Left ventricle myocardium inferior (tissue), 1 donor: ENCODE measurements at places on chromosomes 3 and 15. TPM values are rescaled to one million over a fixed set of nuclear protein-coding genes. Genes with fewer than 3 reads are reported as not detected.

TMCO5A gene
- not detected for total RNA-seq

COLQ gene
- 14.9 TPM for total RNA-seq

C3orf85 gene
- total RNA-seq = not detected

GCHFR gene
- total RNA-seq = 7.1 TPM

CPN2 gene
- 2.4 TPM for total RNA-seq

ZNF80 gene
- not detected for total RNA-seq

IL16 gene
- 3.8 TPM for total RNA-seq

VGLL3 gene
- 4.0 TPM for total RNA-seq

MIX23 gene
- 32.7 TPM for total RNA-seq

FSIP1 gene
- total RNA-seq = 1.2 TPM

NME9 gene
- not detected for total RNA-seq

SOX2 gene
- total RNA-seq = 0.16 TPM

LDHAL6B gene
- not detected for total RNA-seq

NR1I2 gene
- not detected for total RNA-seq

GOLGA8H gene
- total RNA-seq = 0.16 TPM

THAP10 gene
- 5.6 TPM for total RNA-seq

LYZL4 gene
- not detected for total RNA-seq

DGKG gene
- total RNA-seq = 65.7 TPM

STRIT1 gene
- total RNA-seq = 11.7 TPM

CNTN3 gene
- 1.2 TPM for total RNA-seq

VEPH1 gene
- total RNA-seq = 0.16 TPM

FANCI gene
- total RNA-seq = 2.7 TPM

PRSS50 gene
- 0.22 TPM for total RNA-seq

GCNT3 gene
- total RNA-seq = 0.14 TPM

ARL14 gene
- not detected for total RNA-seq

GABRA5 gene
- total RNA-seq = not detected

POPDC2 gene
- total RNA-seq = 512 TPM

COL6A5 gene
- total RNA-seq = not detected

NPRL2 gene
- total RNA-seq = 16.4 TPM

POLQ gene
- 0.38 TPM for total RNA-seq

SPESP1 gene
- 7.6 TPM for total RNA-seq

PODXL2 gene
- 1.7 TPM for total RNA-seq

MCTP2 gene
- 1.0 TPM for total RNA-seq

IL5RA gene
- total RNA-seq = not detected

GABRB3 gene
- total RNA-seq = 2.4 TPM

SYNM gene
- 378 TPM for total RNA-seq
